ENCODE measurements at places on chromosomes 2 and 18.

- no peaks in the 10 kb centered on the region for H3K27me3 ChIP-seq
- H3K4me3 ChIP-seq = no peak overlapping the region
- H3K36me3 ChIP-seq = no peaks in the 10 kb centered on the region
- no peak for DNase-seq
- H3K27ac ChIP-seq = peak overlapping the region; percentile 66
Observed at GRCh38 chr2:205767617-205768016, 85.3 kb downstream of the NRP2 start.

DNA sequence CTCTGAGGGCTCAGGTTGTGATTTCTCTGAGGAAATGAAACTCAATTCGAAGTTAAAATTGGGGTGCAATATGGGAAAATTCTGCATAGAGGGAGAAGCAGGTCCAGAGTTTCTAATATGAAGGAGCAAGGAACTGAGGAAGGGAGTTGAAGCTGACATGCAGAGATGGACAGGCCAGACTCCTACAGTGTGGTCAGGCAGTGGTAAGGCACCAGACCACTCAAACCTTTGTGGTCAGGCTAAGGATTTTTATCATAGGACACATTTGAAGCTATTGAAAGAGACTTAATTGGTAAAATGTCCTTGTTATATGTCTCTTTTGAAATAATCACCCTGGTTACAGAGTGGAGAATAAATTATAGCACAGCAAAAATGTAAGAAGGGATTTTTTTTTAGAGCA lies 1074.8 kb upstream of the CDH2 start:
- no peak overlapping the region for H3K27ac ChIP-seq
- H3K4me1 ChIP-seq = no peaks in the 10 kb centered on the region
- H3K27me3 ChIP-seq = no peaks in the 10 kb centered on the region
- no peaks in the 10 kb centered on the region for H3K36me3 ChIP-seq
- no peak for DNase-seq

DNA sequence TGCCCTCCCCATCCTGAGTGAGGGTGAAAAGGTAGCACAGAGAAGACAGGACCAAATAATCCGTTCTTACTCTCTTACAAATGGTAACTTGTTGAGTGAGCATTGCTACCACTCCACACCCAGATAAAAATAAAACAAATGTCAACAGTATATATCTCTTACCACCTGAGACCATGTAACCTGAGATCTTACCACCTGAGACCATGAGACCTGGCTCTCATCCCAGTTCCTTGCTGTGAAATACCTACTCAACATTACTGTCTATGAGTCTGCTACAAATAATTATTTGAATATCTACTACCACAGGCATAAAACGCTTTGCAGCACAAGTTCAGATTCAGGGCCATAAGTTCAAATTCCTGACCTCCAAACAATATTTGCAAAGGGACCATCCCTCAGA lies 234.7 kb downstream of the C1D start:
- H3K4me3 ChIP-seq = no peak overlapping the region
- H3K27me3 ChIP-seq = no peaks in the 10 kb centered on the region
- no peak for DNase-seq
- H3K4me1 ChIP-seq = no peaks in the 10 kb centered on the region
- H3K36me3 ChIP-seq = no peaks in the 10 kb centered on the region

- DNase-seq = no peak
- no peaks in the 10 kb centered on the region for H3K4me1 ChIP-seq
- no peaks in the 10 kb centered on the region for H3K36me3 ChIP-seq
- H3K27ac ChIP-seq = no peak overlapping the region
- no peak overlapping the region for H3K4me3 ChIP-seq
Observed at GRCh38 chr2:56448403-56449001, 264.7 kb downstream of the CCDC85A start.

DNA sequence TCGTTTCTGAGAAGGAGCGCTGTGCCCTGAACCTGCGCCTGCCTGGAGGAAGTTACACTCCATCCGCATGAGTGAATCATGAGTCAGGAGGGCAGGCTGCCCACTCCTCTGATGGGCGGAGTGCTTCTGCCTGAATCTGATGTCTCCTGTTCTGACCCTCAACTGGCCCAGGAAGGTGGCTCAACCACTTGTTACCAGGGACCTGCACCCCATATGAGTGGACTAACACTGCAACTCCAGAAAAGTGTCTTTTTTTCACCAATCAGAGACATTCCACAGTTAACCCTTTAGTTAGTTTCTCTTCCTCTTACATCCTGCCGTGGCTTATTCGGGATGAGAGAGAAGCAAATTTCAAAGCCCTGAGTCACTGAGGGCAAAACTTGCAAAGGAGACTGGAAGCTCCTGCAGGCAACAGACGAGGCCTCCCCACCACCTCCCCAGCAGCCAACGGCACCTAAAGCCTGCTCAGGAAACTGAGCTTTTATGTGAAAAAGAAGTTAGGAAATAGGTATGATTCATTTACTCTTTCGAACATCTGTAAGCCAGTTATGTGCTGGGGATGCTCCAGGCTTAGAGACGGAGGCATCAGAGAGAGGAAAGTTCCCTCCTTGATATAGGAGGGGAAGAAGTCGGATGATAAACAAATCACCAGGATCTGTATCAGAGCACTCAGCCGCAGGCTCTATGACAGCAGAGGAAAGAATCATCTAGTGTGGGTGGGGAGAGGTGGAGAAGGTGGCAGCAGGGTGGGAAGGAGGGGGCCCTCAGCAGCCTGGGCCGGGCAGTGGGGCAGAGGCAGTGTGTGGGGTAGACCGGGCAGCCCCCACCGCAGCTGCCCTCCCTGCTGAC lies 30.9 kb downstream of the MBP start:
- H3K4me3 ChIP-seq = no peak overlapping the region
- no peaks in the 10 kb centered on the region for H3K36me3 ChIP-seq
- peak overlapping the region; percentile 90 for H3K27ac ChIP-seq
- H3K27me3 ChIP-seq = no peaks in the 10 kb centered on the region

GRCh38 chr2:129722306-129723019 lies 257.0 kb upstream of the RAB6C start:
- no peak overlapping the region for H3K4me3 ChIP-seq
- no peak overlapping the region for H3K27ac ChIP-seq
- H3K4me1 ChIP-seq = no peaks in the 10 kb centered on the region
- H3K27me3 ChIP-seq = no peaks in the 10 kb centered on the region
- no peak for DNase-seq

DNA sequence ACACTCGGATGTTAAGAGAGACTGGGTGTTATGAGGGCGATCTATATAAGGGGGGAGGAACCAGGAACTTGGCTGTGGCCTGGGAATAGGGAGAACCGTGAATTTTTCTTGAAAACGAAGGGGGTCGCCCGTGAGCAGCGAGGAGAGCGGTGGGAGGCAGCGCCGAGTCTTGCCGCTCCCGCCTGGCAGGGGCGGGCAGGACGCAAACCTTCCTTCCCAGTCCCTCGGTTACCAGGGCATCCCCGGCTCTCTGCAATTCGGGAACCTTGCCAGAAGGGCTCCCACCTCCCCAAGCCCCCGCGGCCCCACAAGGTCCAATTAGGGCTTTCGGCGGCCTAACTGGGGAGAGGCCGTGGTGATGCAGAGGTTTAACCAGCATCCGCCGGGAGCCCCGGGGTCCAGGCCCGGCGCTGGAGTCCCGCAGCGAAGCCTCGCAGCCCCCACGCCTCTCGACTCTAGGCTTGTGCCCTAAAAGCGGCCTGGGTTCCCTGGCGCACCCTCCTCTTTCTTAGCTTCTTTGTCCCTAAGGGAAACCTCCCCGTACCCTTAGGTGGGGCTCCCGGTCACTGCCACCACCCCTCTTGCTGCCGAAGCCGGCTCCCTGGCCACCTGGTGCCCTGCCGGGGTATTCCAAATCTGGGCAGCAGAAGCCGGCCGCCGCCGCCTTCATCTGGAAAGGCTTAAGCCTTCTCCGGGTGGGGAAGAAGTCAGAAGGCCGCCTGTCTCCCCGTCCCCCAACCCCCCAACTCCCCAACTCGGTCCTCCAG lies 680 bp upstream of the FHOD3 start:
- peak; percentile 37 for DNase-seq
- H3K27ac ChIP-seq = peak overlapping the region; percentile 17
- H3K4me1 ChIP-seq = no peaks in the 10 kb centered on the region
- H3K4me3 ChIP-seq = peak overlapping the region; percentile 49
- H3K27me3 ChIP-seq = no peaks in the 10 kb centered on the region

DNA sequence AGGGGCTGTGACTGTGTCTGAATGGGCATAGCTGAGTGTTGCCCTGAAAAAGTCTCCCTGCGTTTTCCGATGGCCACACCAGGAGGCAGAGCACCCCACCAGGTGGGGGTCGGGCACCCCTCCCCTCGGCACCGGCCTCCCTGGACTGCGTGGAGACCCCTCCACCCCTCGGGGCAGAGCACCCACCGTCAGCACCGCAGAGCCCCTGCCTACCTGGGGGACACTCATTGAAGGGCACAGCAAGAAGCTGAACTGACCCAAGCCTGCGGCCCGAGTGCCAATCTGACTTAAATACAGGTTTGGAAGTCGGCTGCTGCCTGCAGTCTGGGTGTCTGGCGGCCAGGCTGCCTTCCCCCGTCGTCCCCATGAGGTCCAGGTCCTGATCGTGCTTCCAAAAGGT lies 69.9 kb downstream of the KCNG2 start:
- no peaks in the 10 kb centered on the region for H3K36me3 ChIP-seq
- no peaks in the 10 kb centered on the region for H3K4me1 ChIP-seq
- H3K27me3 ChIP-seq = no peaks in the 10 kb centered on the region
- no peak for DNase-seq

DNA sequence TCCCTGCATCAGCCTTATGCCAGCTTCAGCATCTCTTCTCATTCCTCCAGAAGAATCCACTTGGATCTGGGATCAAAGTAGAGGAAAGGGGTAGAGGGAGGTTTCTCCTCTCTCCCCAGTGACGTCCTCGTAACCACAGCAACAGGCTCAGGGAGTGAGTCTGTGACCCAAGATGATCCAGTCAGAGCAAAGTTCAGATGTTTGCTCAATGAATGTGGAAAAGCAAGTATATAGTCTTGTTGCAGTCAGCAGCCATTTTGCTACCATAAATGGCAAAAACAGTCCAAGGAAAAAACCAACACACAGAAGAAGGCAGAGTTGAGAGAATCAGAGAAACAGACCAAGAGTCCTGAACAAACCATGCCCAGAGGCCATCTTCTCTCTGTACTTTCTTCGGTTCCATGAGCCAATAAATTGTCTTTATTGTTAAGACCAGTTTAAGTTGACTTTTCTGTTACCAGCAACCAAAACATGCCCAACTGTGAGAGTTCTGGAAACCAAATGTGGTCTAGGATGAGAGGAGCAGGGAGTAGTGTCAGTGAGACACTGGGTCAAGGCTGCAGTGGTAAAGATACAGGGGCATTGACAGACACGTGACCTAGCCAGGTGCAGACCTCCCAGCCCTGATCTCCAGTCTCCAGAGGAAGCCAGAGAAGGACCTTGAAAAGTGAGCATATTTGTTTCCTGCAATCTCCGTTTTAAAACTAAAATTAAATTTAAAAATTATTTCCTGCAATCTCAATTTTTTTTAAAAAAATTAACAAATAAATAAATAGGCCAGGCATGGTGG lies 3.2 kb upstream of the CXCR1 start:
- H3K27ac ChIP-seq = no peak overlapping the region
- no peaks in the 10 kb centered on the region for H3K4me1 ChIP-seq
- H3K27me3 ChIP-seq = no peaks in the 10 kb centered on the region
- H3K4me3 ChIP-seq = no peak overlapping the region
- no peak for DNase-seq

DNA sequence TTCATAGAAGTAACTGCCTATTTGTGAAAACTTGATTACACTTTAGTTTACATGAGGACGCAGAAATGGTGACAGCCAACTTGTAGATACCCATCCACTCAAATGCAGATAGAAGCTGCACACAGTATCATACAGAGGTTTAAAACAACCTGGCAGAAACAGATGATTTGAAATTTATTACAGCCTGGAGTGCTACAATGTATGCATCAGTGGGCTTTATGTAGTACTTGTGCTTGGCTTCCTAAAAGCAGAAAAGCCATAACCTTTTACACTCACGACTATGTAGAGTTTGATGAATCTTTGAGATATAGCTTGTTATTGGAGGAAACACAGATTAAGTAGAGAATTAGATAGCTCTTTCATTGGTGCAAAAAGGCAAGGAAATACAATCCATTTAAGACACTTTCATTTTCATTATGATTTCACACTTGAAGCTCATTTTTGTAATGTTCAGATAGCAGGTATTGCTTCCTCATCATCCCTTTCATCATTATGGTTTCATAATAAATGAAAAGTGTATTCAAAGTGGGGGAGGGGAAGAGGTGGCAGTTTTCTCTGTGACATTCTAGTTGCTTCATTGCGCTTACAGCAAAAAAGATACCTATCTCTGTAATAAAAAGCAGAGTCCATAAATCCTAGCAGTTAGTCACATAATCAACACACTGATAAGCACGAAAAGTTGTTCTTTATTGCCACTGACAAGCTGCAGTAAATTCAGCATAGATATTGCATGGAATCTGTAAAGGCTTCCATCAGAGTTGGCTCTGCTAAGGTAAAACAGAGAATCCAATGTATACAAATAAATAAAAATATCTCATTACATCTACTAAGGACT lies 789.8 kb upstream of the FSHR start:
- H3K27ac ChIP-seq = no peak overlapping the region
- no peak overlapping the region for H3K4me3 ChIP-seq
- H3K36me3 ChIP-seq = no peaks in the 10 kb centered on the region
- no peaks in the 10 kb centered on the region for H3K27me3 ChIP-seq
- DNase-seq = no peak

- H3K27ac ChIP-seq = no peak overlapping the region
- no peak for DNase-seq
- no peaks in the 10 kb centered on the region for H3K36me3 ChIP-seq
- no peaks in the 10 kb centered on the region for H3K27me3 ChIP-seq
- H3K4me1 ChIP-seq = no peaks in the 10 kb centered on the region
Observed at GRCh38 chr2:188478724-188479123, 187.1 kb downstream of the GULP1 start.

GRCh38 chr2:85254540-85255300 lies 73.1 kb downstream of the TGOLN2 start:
- H3K4me1 ChIP-seq = peaks cover 5% of the 10 kb centered on the region
- H3K27me3 ChIP-seq = no peaks in the 10 kb centered on the region
- H3K27ac ChIP-seq = no peak overlapping the region
- H3K36me3 ChIP-seq = no peaks in the 10 kb centered on the region
- no peak overlapping the region for H3K4me3 ChIP-seq
- no peak for DNase-seq

GRCh38 chr2:63651356-63651755 lies 62.6 kb downstream of the MDH1 start:
- no peaks in the 10 kb centered on the region for H3K27me3 ChIP-seq
- no peak overlapping the region for H3K27ac ChIP-seq
- no peak for DNase-seq
- H3K4me1 ChIP-seq = no peaks in the 10 kb centered on the region

- DNase-seq = no peak
- peak overlapping the region; percentile 22 for H3K27ac ChIP-seq
- H3K36me3 ChIP-seq = no peaks in the 10 kb centered on the region
- H3K4me3 ChIP-seq = no peak overlapping the region
Observed at GRCh38 chr18:55513161-55513560, 74.8 kb downstream of the TCF4 start.

- DNase-seq = peak; percentile 88
- H3K27me3 ChIP-seq = no peaks in the 10 kb centered on the region
- H3K4me3 ChIP-seq = no peak overlapping the region
- H3K27ac ChIP-seq = peak overlapping the region; percentile 78
Observed at GRCh38 chr2:43041661-43042360, 184.6 kb downstream of the ZFP36L2 start.

- DNase-seq = no peak
- no peaks in the 10 kb centered on the region for H3K27me3 ChIP-seq
- no peak overlapping the region for H3K27ac ChIP-seq
- no peaks in the 10 kb centered on the region for H3K36me3 ChIP-seq
Observed at GRCh38 chr2:169012812-169013627, 18.1 kb downstream of the ABCB11 start.
